Heart right ventricle (tissue), 16 donors: ENCODE measurements at places on chromosomes 5 and 9. TPM values are rescaled to one million over a fixed set of nuclear protein-coding genes. Genes with fewer than 3 reads are reported as not detected.

The HNRNPK gene
- total RNA-seq: 343 TPM

The CTSV gene
- total RNA-seq: not detected

The ZNF483 gene
- 2.7 TPM for total RNA-seq

GRCh38 chr5:168227973-168228615 is 63.4 kb upstream of the WWC1 start:
- DNase-seq: no peak

DNA sequence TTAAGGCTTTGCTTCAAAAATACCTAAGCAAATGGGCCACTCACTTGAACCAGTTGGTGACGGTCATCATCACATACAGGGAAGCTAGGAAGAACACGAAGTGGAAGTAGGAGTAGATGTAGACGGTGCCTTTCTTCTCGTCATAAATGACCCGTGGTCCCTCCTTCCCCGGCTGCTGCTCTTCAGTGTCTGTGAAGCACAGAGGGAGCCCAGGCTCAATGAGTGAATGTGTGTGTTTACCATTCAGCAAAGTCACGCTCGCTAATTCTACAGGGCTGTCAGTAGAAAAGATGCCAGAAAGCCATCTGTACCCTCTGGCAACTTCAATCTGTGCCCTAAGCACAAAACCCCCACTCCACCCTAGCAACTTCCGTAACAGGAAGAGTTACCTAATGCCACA is 109.8 kb downstream of the SERINC5 start:
- DNase-seq: no peak

DNA sequence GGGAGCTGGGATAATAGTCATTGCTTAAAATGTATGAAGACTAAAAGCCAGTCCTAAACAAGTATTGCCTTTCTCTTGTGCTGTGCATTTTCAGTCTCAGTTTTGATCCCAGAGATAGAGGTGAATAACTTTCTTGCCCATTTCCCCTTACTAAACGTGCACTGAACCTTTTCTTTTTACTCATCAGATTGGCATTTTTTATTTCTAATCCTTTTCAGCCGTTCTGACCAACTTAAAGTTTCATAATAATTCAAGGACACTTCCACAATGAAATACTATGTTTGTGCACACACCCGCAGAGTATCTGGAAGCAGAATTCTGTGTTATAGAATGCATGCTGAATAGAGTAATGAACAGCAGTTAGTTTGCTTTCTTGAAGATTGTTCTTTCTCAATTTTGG is 343.6 kb downstream of the LRRC70 start:
- no peak for DNase-seq

DNA sequence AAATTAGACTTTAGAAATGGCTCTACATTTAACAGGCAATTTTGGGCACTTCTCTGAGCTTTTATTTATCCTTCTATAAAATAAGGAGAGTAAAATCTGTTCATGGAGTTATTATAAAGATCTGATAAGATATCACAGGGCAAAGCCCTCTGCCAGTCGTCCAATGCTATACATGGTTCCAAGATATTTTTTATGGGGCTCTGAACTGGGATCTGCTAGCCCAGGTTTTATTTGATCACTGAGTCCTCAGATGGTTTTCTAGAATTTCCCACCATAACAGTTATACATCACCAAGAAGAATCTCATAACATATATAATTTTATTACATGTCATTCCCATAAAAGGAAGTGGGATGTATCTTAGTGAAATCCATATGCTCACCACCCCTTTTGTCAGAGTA is 23.2 kb upstream of the IQGAP2 start:
- no peak for DNase-seq

GRCh38 chr5:91956738-91957137 is 573.6 kb upstream of the ARRDC3 start:
- no peak for DNase-seq

DNA sequence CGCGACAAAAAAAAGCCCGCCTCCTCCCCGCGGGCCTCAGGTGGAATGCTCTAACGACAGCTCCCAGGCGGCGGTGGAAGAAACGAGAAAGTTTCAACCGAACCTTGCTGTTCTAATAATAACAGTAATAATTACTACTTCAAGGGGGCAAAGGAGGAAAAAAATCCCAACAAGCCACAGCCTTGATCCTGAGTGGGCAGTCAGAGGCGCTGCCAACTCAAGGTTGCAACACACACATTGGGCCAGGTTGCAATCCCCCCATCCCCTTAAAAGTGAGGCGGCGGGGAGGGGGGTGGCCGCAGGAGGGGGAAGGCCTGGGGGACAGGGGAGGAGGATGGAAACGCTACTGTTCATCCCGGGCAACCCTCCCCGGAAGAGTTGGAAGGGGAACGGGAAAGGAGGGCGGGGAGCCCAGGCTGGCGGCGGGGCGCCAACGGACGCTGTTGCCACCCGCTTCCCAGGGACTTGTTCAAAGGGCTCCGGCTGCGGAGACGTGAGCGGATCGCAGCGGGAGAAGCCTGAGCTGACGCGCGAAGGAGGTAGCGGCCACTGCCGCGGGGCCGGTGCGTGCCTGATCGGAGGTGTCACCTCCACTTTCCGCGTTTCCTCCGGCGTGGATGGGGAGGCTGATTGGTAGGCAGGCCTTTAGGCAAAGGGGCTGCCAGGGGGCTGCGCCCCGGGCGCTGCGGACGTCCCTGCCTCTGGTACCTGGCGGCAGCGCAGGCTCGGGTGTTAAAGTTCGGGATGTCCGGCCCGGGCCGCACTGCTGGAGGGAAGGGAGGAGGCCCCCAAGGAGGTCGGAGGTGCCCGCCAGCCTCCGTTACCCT is 647 bp downstream of the SMARCA2 start:
- peak; percentile 69 for DNase-seq

- DNase-seq: no peak
Measured at GRCh38 chr5:116858705-116859333, 284.2 kb upstream of the SEMA6A start.
